ENCODE measurements at places on chromosomes 11 and 22.
A peak's percentile ranks its signal among the peaks of the same experiment; 100 is the strongest.

- DNase-seq: peak; percentile 41
These were observed 9.4 kb upstream of the SF1 start for GRCh38 chr11:64787526-64788320.

DNA sequence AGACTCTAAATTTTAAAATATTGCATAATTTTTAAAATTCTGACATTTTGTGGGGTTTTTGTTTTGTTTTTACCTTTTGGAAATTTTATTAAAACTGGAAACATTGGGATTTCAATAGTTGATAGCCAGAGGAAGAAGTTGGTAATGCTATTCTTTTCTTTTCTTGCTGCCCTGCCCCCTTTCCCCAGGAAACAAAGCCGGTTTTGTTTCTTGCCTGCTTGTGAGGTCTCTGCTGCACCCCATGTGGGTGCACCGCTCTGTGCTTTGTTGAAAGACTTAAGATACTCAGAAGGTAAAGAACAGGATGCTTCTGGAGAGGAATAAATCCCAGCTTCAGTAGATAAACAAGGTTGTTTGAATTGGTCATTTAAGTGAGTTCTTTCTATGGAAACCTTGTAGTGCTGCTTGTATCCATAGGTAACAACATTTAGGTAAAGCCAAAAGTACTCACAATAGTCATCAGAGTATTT lies 87.5 kb downstream of the YAP1 start:
- no peak for DNase-seq

DNA sequence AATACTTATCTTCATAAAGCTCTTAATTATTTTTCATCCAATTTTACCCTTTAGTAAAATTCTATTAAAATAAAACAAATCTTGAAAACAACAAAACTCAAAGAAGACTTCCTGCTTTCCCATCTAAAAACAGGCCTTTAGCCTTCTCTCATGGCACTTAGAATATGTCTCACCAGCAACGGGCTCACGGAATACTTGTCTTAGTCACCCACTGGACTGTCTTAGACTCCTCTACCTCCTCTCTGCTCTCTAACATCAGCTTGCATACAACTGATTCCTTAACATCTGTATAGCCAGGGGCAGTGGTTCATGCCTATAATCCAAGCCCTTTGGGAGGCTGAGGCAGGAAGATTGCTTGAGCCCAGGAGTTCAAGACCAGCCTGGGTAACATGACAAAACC lies 13.7 kb downstream of the HPS5 start:
- DNase-seq: no peak

DNA sequence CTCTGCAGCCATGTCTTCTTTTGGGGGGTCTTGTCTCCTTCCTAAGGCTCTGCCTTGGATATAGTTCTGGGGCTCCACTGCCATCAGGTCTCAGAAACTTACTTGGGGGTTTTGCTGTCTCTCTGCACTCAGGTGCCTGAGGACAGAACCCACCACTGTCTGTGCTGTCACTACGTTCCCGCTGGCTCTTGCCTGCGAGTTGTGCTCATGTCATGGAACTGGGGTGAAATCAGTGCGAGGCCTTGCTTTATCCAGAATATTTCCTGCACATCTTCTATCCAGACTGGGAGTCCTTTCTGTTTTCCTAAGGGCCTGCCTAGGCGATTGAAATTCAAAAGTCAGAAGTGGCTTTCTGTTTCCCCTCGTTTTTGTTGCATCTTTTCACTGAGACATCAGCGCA lies 6.6 kb upstream of the USP2 start:
- no peak for DNase-seq

- DNase-seq: peak; percentile 68
These were observed 12.2 kb downstream of the CBL start for GRCh38 chr11:119218141-119218878.

GRCh38 chr11:70861559-70861958 lies 390.8 kb downstream of the SHANK2 start:
- DNase-seq: no peak

DNA sequence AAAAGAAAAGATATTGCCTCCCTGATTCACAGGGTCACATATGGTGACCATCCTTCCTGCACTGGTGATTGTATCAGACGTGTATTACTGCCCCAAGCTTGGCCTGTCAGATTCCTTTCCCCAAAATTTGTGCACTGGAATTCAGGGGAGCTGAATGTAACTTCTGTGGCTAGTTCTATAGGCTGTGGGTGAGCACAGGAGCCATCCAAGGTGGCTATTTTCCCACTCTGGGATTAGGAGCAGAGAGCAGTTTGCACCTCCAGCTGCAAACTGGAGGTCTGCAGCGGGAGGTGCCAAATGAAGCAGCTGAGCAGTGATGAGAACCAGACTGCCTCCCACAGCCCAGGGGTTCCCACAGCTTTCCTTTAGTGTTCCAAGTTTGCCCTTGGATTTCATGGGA lies 124.2 kb upstream of the PITPNB start:
- no peak for DNase-seq

- DNase-seq: no peak
These were observed 36.4 kb upstream of the DKK3 start for GRCh38 chr11:12044799-12045198.

DNA sequence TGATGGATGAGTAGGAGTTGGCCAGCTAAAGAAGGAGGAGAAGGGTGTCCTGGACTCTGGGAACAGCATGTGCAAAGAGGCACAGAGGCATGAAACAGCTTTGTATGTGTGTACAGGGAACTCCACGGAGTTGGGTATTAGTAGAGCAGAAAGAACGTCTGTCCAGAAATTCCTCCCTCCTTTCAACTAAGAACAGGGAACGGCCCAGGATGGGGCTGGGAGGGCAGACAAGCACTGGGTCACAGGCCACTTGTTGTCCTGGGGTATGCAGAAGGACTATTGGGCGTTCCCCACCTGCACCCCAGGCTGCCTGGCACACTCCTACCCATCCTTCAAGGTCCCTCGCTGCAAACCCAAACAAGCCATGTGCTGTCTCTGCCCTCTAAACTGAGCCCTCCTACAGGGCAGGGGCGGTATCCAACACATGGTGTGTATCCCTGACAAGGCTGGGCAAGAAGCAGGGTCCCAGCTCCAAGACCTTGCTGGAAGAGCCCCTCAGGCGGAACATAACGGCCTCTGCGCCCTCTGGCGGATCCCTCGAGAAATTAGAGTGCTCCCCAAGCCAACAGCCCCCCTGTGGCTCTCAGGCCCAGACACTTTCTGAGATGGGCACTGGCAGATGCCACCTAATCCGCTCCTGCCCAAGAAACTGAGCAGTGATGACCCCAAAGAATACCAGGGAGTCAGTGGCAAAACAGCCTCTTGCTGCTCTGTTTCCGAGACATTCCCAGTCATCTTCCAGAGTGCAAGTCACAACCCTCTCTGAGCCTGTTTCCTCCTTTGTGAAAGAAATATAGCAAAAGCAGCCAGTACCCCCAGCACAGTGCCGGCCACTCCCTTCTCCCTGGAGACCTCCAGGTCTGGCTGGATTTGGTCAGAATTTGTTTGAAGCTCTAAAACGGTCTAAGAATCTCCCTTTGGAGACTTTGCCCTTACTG lies 1.6 kb upstream of the ELFN2 start:
- peak; percentile 56 for DNase-seq
